ENCODE measurements at places on chromosomes 12 and 14.
A peak's percentile ranks its signal among the peaks of the same experiment; 100 is the strongest.

DNA sequence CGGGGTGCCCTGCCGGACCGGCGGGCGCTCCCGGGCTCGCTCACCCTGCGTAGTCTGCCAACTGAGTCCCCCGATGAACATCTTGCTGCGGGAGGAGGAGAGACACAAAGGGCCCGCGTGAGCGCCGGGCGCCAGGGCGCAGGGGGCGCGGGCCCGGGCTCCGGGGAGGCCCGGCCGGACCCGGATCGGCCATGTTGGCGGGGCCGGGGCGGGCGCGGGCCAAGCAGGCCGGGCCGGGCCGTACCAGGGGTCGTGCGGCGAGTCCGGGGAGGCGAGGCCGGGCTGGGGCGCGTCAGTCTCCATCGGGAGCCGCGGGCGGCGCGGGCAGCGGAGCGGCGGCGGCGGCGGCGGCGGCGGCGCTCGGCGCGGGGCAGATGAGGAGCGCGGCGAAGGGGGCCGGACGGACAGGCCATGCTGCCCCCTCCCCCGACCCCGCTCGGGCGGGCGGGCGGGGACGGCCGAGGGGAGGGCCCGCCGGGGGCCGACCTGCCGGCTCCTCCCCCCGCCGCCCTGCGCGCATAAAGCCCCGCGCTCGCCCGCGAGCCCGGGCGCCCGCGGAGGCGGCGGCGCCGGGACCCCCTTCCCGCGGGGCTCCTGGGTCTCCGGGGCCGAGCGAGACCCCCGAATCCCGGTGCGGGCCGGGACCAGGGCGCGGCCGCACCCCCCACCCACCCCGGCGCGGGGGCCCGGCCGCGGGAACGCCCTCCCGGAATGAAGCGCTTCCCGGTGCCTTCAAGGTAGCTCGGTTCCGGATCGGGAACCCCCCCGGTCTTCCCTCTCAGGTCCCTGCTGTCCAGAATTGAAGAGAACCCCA, at the start of gene MSI1:
Gene MSI1 (minus strand): TSS at position 376 of the 814 bp plus-strand sequence. CDS start 73 bp downstream, at position 303.
- no peak for DNase-seq

DNA sequence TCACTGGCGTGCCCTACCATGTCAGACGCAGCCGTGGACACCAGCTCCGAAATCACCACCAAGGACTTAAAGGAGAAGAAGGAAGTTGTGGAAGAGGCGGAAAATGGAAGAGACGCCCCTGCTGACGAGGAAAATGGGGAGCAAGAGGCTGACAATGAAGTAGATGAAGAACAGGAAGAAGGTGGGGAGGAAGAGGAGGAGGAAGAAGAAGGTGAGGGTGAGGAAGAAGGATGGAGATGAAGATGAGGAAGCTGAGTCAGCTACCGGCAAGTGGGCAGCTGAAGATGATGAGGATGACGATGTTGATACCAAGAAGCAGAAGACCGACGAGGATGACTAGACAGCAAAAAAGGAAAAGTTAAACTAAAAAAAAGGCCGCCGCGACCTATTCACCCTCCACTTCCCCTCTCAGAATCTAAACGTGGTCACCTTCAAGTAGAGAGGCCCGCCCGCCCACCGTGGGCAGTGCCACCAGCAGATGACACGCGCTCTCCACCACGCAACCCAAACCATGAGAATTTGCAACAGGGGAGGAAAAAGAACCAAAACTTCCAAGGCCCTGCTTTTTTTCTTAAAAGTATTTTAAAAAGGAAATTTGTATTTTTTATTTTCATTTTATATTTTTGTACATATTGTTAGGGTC, 13.2 kb downstream of the TRIP11 start:
- no peak for DNase-seq

DNA sequence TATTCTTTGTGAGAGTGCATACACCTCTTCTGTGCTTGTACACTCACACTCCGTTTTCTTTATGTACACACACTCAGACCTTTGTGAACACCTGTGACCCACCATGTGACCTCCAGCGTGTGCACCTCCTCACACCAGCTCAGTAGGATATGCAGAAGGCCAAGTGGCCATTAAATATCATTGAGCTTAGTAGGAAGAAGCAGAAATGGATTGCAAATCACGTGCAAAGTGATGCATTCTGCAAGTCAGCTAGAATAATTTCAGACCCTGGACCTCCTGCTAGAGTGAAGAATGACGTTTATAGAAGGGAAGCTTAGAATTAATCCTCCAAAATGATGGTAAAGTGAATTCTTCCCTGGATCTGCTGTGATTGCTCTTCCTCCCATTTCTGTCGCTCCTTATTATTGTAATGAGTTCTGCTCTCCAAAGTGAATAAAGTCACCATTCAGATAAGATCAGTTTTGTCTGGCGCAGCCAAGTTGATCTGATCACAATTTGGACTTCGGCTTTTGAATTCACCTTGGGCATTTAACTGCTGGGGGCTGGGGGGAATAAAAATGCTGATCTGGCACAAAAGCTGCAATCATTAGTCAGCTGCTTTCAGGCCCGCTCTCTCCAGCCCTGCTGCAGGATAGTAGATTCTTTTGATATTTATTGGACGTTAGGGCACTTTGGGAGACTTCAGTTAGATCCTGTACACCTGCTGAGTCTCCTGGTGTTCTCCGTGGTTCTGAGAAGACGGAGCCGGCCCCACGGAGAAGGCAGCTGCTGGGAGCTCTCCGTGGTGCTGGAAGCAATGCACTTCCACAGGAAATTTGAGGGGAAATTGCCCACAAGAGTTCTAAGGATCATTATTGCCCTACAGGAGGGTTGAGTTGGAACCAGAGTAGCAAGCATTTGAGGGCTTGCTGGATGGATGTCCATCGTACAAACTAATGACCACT, 12.4 kb upstream of the NRXN3 start:
- peak; percentile 45 for DNase-seq

GRCh38 chr14:65277580-65278270, 134.8 kb upstream of the FUT8 start:
- DNase-seq = no peak

DNA sequence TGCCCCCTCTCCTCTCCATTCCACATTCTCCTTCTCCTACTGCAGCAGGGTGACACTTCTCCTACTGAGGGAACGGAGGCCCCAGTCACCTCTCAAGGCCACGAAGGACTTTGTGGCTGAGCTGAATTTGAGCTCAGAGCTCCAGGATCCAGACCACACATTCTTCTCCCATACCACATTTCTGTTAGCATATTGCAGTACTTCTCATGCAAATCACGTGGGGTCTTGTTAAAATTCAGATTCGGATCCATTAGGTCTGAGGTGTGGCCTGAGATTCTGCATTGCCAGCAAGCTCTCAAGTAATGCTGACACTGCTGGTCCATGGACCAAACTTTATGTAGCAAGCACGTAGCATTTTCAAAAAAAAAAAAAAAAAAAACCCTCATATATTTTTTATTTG, 9.6 kb upstream of the IFI27L2 start:
- DNase-seq = no peak

- DNase-seq = no peak
Measured at GRCh38 chr14:103692159-103692558, 23.1 kb downstream of the XRCC3 start.

GRCh38 chr14:45089813-45090212, 5.9 kb downstream of the PRPF39 start:
- DNase-seq = no peak

DNA sequence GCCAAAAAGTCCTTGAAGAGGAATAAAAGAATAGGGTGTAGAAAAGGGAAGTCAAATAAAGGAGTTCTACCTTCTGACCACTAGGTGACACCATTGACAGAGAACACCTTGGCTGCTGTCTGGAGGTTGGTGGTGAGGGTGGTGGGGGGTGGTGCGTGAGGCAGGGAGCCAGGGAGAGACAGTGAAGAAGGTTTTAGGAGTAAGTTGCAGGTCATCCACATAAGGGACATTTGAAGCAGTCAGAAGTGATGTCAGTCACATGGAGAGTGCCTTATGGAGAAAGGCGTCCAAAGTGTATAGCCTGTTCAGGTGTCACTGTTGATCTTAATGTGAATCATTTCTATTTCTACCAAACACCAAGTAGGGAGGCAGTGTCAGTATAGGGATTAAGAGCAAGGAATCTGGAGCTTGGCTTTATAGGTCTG, 279.3 kb upstream of the DDHD1 start:
- peak; percentile 31 for DNase-seq

DNA sequence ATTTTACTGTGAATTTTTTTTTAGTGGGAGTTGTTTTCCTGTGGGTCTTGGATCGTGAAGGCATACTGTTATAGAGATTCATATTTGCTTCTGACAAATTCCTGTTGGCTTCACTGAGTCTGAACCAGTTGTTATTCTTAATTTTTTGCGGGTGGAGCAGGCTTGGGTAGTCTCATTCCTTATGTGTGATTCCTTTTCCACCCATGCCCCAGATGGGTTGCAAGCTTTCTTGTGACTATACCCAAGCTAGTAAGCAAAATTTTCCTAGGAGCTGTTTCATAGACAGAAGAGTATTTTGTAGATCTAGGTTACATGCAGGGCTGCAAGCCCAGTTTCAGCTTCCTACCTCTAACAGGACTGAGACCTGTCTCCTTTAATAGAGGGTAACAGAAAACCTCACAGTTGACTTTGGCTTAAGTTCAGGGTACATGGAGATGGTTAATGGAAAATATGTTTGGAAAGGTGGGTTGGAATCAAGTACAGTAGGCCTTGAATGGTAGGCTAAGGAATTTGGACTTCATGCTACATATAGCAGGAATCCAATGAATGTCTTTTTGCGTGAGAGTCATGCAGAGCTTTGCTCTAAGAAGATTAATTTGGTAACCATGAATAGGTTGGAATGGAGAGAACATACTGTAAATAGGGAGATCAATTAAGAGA, 29.0 kb downstream of the TRMT5 start:
- no peak for DNase-seq
